ENCODE measurements at places on chromosomes 2 and 18. TPM values are rescaled to one million over a fixed set of nuclear protein-coding genes. Genes with fewer than 3 reads are reported as not detected.

Gene METTL5
- 72.1 TPM for total RNA-seq

Gene TUBB8B
- not detected for total RNA-seq

Gene DSC3
- 1.8 TPM for total RNA-seq

Gene RGPD3
- 0.19 TPM for total RNA-seq

Gene RNPEPL1
- 47.6 TPM for total RNA-seq

Gene SF3B6
- total RNA-seq, result 177 TPM

Gene CIB4
- not detected for total RNA-seq

Gene GRHL1
- 0.79 TPM for total RNA-seq

Gene DAW1
- total RNA-seq, result 3.1 TPM

Gene TCF23
- not detected for total RNA-seq

Gene GPATCH11
- total RNA-seq, result 9.2 TPM

Gene CFAP53
- 0.44 TPM for total RNA-seq

Gene ZNF521
- not detected for total RNA-seq

Gene IGFBP2
- 70.0 TPM for total RNA-seq

Gene STK17B
- 4.6 TPM for total RNA-seq

Gene C1QL2
- 0.18 TPM for total RNA-seq

Gene VIT
- not detected for total RNA-seq

Gene CCDC68
- 3.6 TPM for total RNA-seq

Gene MLPH
- 289 TPM for total RNA-seq

Gene UGT1A5
- total RNA-seq, result not detected

Gene LIPG
- 0.03 TPM for total RNA-seq

Gene LBH
- total RNA-seq, result 102 TPM

Gene HOXD13
- total RNA-seq, result 0.34 TPM

Gene HMSD
- total RNA-seq, result 0.54 TPM
